ENCODE measurements at places on chromosomes 5 and 9.

DNA sequence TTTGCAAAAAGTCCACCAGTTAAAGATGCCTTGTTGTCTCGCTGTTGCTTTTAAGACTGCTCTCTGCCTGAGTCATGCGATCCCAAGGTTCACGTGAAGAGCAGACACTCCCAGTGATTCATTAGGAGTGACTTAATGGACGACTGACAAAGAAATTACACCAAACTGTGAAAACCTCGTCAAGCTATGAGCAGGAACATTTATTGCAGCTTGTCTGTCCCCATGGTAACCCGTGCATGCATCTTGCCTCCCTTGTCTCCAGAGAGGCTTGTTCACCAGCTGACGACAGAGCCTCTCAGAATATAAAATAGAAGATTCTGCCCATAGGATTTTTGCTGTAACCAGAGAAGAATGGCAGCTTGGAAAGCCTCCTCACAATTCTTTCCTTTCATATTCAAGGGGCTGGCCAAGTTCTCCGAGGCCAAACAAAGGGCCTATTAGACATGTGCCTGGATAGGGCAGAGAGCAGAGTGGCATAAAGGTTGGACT lies 352.7 kb downstream of the SPOCK1 start:
- peak; percentile 80 for DNase-seq

- no peak for DNase-seq
These were observed 45.9 kb upstream of the TRMT10B start for GRCh38 chr9:37707748-37708147.

DNA sequence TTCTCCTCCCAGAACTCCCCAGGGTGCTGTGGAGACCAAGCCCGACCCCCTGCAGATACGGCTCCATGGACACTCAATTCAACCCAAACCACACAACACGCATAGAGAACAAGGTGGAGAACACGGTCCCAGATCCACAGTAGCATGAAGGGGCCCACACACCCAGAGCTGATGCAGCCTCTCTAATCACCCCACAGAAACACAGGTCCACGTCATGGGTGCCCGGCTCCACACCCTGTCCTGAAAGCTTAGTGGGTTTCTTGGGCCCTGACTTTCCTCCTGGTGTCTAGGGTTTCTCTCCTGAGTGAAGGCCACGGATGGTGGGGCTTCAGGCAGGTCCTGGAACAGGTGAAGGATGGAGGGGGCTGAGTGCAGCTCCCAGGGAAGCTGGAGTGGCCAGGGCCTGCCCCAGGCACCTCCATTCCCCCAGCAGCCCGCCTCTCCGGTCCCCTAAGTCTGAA lies 1.5 kb upstream of the SLC23A1 start:
- no peak for DNase-seq

DNA sequence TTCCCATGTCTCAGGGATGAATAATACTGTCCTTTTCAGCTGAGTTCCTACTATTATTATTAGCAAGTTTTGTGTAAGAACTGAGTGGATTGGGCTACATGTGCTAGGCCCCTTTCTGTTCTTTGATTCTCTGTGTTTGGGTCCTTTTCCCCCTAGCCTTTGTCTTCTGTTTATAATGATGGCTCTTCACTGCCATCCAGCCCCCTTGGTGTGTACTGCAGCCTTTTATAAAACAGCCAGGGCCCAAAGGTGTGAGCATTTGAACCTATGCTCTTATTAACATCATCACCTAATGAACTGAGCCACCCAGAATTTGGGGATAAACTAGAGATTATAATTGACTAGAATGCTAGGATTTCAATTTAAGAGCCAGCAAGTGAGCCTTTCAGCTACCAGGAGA lies 52.6 kb downstream of the PLAC8L1 start:
- DNase-seq = no peak

DNA sequence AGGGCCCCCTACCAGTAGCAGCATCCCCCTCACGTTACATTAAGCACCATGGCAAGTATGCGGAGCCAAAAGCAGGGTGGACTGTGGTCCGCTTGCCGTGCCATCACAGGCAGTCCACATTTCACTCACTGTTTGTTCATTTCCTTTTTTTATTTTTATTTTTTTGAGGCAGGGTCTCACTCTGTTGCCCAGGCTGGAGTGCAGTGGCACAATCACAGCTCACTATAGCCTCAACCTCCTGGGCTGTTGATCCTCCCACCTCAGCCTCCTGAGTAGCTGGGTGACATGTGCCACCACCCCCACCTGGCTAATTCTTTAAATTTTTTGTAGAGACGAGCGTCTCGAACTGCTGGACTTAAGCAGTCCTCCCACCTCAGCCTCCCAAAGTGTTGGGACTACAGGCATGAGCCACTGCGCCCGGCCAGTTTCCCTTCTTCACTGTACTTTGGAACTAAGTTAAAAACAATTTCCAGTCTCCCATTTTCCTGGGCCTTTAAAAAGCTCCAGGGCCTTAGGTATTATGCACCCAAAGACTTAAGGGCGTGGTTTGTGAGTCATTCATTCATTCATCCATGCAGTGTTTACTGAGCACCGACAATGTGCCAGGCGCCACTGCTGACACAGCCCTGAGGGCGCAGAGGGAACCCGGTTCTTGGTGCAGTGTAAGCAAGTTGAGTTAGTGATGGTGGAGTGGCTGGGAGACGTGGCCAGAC lies 19.9 kb downstream of the PRRX2 start:
- no peak for DNase-seq

DNA sequence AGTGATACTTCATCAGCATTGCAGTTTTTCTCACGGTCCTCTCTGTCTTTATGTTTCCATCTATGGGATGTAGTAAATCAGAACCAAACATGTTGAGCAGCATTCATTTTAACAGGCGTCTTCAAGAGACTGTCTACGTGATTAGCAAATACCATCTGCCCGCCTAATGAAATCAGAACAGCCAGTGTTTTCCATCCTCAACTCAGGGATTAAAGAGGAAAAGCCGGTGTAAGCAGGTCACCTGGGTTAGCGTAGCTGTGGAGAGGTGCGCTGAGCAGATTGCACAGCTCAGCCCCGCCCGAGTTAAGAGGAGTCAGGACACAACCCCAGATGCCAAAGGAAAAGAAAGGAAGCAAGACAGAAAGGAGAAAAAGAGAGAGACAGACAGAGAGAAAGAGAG lies 54.3 kb upstream of the ANKRD33B start:
- no peak for DNase-seq

- DNase-seq = no peak
These were observed 19.3 kb downstream of the GAPVD1 start for GRCh38 chr9:125280945-125281344.

DNA sequence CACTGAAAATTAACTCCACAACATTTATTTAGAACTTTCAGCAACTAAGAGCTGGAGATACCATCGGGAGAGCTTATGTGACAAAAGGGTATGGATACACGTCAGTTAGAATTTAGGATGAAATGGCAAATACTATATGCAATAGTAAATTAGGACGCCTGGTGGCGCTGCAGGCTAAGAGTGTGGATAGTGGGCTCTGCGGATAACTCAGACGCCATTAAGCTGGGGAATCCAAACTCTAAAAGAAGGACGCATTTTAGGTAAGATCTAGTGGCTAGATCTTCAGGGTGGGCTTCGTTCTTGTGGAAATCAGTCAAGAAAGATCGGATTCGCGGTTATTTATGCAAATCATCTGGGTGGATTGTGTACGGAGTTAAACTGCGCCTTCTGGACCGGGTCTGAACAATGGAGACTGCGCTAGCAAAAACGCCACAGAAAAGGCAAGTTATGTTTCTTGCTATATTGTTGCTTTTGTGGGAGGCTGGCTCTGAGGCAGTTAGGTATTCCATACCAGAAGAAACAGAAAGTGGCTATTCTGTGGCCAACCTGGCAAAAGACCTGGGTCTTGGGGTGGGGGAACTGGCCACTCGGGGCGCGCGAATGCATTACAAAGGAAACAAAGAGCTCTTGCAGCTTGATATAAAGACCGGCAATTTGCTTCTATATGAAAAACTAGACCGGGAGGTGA lies at the start of gene PCDHB5:
Gene PCDHB5 (plus strand): TSS at position 177 of the 688 bp plus-strand sequence. CDS start 229 bp downstream, at position 406.
- peak; percentile 15 for DNase-seq

DNA sequence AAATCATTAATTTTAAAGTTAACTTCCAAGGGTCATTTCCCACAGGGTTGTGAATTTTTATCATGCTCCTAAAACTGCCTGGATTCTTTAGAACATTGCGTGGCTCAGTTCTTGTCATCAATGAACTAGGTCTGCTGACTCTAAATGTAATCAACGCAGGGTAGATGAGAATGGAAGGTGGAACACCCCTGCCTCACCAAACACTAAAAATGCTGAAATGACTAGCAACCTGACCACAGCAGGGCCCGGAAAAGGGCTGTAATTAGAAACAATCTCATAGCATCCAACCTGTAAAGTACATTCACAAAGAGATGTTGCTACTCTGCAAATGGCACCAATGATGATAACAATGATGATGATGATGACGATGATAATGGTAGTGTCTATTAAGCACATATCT lies 356.9 kb downstream of the DEPDC1B start:
- DNase-seq = no peak

DNA sequence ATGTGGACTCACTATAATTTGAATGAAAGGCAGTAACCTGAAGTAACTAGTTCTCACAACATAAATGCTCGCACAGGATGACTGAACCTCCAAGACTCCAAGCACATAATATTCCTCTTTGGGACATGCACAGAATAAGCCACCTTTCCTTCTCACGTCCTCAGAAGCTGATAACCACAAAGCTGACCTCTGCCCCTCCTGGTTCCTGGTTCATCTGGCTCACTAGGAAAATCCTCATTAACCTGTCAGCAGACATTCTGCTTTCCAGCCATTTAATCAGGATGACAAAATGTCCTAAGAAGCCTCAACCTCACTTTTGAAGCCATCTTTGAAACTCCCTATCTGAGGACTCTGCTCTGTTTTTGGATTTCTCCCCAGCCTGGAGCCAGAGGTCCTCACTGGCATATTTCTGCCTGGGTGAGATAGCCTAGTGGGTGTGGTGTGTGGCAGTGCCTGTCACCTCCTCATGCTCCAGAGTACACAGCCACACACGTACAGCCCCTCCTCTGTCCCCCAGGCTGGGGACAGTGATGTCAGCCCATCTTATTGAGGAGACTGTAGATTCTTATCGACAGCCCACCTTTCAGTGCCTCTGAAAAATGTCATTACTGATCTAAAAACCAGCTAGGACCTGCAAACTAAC lies 10.3 kb downstream of the ANKH start:
- no peak for DNase-seq

DNA sequence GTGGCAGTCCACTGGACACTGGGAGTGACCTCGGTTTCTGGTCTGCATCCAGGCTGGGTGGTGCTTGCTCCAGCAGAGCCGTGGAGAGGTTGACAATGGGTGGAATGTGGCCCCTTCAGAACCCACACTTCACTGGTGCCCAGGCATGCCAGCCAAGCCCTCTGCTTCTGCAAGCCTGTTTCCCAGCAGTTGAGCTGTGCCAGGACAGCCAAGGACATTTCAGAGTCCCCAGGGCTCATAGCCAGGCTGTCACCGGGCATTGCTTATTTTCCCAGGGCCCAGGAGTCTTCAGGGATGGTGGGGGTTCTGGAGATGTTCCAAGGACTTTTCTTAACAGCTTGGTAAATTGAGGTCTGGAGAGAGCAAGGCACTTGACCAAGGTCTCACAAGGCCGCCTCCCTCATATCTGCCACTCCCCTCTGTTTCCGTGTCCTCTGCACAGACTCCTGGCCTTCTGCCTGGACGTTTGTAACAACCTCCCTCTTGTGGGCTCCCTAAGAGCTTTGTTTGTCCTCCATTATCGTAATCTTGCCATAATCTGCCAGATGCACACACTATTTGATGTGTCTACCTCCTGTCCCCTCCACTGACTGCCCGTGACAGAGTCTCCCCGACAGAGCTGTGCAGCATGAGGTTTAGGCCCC lies 3.8 kb upstream of the NDST1 start:
- no peak for DNase-seq

GRCh38 chr9:91994422-91994821 lies 44.4 kb upstream of the ROR2 start:
- no peak for DNase-seq

- peak; percentile 58 for DNase-seq
These were observed 545.2 kb downstream of the CSNK1G3 start for GRCh38 chr5:124056991-124057723.

- DNase-seq = peak; percentile 94
These were observed 69.0 kb downstream of the SLC28A3 start for GRCh38 chr9:84271531-84271900.

DNA sequence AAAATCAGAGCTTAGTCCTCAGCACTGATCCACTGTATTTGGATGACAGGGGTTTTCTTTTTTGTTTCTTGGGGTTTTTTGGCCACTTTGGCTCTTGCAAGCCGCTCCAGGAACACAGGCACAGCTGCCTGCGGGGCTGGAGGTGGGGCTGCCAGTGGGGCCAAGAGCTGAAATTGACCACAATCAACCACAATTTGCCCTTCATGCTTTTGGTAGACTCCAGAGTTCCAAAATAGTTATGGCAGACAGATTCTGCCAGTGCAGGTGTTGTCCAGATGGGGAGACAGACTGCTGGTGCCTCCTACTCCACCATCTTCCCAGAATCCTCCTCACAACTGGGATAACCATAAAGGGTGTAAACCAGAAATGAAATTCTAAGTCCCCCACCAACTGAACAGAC lies 36.5 kb downstream of the PLEKHG4B start:
- DNase-seq = no peak

DNA sequence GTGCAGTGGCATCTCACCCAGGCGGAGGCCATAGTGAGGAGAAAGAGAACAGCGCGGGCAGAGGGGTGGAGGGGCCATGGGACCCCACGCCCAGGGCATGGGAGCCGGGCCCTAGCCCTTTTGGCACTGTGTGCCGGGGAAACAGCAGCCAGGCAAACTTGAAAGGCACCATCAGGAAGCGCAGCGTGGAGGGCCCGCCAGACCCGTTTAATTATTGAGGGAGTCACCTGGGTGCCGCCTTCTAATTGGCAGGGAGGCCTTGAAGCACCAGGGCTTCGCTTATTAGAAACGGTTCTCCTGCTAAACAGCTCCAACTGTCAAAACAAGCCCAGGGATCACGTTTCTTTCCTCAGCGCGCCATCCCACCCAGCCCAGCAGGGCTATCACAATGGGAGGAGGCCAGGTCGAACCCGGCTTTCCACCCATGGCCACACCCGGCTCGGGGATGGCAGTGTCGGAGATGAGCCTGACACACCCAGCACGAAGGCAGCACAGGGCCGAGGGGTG lies 104.6 kb upstream of the SARDH start:
- DNase-seq = peak; percentile 34

GRCh38 chr9:90107040-90107725 lies 502.4 kb downstream of the GADD45G start:
- peak; percentile 95 for DNase-seq

DNA sequence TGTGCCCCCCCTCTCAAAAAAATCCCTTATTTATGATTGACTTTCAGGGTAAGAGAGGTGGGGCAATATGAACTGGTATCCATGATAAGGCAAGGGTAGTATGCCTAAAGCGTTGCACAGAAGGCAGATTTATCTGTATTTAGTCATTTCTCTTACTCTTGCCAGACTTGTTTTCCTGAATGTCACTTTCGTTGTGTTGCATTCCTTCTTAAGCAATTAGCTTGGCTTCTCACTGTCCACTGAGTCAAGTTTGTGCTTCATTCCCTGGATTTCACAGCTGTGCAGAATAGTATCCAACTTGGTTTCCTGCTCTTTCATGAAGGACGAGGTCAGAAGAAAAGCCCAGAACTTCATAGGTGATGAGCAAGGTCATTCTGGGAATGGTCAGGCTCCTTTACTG lies 301.5 kb upstream of the ACTBL2 start:
- DNase-seq = no peak

Data from tongue (tissue), 3 donors.